Non-pigmented ciliary epithelial cell (primary cell): ENCODE measurements at places on chromosomes 16 and 17.

DNA sequence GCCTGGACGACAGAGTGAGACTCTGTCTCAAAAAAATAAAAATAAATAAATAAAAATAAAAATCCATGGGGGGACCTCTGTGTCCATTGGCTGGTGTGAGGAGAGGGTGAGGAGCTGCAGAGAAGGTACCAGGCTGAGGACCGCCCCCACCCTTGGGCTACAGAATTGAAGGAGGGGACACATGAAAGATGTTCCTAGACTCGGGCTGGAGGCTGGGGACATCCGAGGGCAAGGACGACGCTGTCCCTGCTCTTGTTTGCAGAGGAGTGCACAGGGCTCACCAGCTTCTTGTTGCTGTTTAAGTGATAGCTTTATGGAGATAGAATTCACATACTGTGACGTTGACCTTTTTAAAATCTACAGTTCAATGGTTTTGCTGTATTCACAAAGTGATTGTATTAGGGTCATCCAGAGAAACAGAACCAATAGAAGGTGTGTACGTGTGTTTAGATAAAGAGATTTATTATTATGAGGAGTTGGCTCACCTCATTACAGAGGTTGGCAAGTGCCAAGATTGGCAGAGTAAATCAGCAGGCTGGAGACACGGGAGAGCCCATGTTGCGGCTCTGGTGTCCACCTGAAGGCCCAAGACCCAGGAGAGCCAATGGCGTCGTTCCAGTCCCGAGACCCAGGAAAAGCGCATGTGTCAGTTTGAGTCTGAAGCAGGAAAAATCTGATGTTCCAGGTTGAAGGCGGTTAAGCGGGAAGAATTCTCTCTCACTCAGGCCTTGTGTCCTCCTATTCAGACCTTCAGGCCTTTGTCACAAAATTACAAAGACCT is 320.7 kb downstream of the SEC14L1 start:
- DNase-seq: no peak

DNA sequence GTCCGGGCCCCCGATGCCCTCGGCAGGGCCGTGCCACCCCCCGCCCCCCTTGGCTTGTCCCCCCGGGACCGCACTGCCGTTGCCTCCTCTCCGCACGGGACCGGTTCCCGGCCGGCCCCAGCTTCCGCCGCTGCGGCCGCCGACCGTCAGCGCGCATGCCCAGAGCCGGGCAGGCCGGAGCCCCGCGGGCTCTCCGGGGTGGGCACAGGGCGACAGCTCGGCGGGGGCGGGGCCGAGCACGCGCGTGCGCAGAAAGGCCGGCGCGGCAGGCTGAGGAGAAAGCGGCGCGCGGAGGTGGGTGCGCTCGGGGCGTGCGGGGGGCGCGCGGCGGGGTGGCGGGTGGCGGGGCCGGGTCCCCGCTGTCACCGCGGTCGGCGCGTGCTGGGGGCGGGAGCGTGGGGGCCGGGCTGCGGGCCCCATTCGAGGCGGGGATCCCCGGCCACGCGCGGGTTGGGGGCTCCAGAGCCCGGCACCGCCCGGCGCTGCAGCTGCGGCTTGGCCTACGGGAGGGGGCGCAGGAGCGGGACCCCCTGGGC is at the start of gene TBC1D24:
TSS of gene TBC1D24 (plus strand) at position 251 of the 536 bp plus-strand sequence. CDS start 21,022 bp downstream, outside the sequence.
- DNase-seq: no peak

- no peak for DNase-seq
These were observed 21.1 kb downstream of the ETV4 start for GRCh38 chr17:43524945-43525575.

- DNase-seq: no peak
These were observed 38.6 kb downstream of the SKAP1 start for GRCh38 chr17:48391444-48391843.

DNA sequence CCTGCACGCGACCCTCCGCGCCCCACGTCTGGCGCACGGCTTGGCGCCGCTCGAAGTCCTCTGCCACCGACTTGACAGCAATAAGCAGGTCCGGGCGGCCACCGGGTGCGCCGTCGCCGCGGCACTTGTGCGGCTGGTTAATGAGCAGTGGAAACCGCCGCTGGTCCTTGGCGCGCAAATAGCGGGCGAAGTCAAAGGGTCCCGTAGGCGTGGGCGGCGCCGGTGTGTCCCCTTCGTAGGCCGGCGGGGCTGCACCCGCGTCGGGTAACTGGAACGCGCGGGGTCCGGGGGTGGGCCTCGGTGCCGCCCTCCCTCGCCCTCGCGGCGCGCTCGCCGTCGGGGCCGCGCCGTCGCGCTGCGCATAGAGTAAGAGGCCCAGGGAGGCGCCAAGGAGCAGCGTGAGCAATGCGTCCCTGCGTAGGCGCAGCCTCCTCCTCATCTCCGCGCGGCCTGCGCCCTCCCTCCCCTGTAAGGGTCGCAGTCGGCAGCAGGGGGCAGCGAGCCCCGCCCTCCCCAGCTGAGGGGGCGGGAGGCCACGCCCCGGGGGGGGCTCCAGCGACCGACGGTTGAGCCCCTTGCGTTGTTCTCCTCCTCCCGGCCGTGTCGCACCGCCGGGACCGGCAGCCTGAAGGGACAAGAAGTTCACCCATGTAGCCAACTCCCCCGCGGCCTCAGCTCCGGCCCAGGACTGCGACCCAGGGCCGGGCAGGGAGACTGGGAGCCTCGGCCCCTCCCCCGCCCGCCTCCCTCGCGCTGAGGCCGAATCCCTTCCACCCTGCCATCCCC is 558 bp downstream of the B3GNT9 start:
- no peak for DNase-seq

DNA sequence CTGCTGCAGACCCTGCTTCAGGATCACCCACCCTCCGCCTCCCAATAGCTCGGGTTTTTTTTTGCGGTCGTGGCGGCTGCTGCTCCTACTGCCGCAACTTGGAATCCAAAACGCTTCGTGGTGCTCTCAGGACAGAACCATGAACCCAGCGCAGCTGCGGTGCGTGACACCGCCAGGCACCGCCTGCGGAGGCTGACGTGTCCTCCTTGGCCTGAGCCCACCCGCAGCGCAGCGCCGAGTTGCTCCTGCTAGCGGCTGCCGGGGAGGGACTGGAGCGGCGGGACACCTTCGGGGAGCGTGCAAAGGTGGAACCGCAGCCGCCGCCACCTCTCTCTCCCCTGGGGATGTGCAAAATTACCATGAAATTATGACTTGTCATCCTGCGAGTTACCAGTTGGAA is 1893.0 kb downstream of the TP53TG3F start:
- no peak for DNase-seq

DNA sequence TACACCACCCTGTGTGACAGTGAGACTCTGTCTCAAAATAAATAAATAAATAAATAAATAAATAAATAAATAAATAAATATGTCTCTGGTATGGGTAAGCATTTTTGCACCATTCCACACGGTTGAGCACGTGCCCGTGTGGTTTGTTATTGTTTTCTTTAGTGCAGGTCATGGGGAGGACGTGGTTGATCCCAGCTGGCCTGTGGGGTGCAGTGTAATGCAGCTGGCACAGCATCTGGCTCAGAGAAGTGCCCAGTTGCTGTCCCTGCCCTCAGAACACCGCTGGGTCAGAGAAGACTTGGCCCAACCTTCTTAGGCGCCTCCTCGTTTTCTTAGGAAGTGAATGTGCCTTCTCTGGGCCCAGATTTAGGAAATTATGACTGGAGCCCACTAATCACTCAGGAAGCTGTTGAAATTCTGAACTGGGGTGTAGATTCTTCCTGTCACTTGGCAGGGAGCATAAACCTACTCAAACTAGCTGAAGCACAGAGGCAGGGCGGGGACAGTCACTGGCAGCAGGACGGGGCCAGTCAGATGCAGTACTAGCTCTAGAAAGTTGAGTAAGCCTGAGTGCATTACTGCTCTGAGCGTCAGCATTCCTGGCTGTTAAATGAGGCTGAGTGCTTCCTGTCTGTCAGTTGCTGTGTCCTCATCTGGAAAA is 85.9 kb downstream of the SNX29 start:
- DNase-seq: peak; percentile 67

- DNase-seq: no peak
These were observed 22.9 kb downstream of the CLUH start for GRCh38 chr17:2688351-2689342.

DNA sequence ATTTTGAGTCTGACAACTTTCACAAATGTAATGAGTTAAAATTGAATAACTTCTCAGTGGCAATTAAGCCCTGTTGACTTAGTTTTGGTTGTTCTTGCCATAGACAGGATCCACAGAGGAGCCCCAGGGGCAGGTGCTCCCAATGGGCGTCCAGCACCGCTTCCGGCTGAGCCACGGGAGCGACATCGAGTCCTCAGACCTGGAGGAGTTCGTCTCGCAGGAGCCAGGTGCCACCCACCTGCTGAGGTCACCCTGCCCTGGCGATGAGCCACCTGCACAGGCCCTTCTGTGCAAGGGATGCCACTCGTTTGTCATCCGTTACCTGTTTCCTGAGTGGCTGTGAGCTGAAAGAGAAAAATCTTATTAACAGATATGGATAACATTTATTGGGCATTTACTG is 10.7 kb downstream of the CCDC40 start:
- DNase-seq: no peak

- DNase-seq: no peak
These were observed 27.7 kb downstream of the TBC1D3B start for GRCh38 chr17:36148559-36149295.
